ENCODE measurements at places on chromosomes 16 and 17. TPM values are rescaled to one million over a fixed set of nuclear protein-coding genes. Genes with fewer than 3 reads are reported as not detected.

Gene CMTM2
- total RNA-seq = not detected

Gene KRTAP1-5
- 34.8 TPM for total RNA-seq

Gene TVP23A
- not detected for total RNA-seq

DNA sequence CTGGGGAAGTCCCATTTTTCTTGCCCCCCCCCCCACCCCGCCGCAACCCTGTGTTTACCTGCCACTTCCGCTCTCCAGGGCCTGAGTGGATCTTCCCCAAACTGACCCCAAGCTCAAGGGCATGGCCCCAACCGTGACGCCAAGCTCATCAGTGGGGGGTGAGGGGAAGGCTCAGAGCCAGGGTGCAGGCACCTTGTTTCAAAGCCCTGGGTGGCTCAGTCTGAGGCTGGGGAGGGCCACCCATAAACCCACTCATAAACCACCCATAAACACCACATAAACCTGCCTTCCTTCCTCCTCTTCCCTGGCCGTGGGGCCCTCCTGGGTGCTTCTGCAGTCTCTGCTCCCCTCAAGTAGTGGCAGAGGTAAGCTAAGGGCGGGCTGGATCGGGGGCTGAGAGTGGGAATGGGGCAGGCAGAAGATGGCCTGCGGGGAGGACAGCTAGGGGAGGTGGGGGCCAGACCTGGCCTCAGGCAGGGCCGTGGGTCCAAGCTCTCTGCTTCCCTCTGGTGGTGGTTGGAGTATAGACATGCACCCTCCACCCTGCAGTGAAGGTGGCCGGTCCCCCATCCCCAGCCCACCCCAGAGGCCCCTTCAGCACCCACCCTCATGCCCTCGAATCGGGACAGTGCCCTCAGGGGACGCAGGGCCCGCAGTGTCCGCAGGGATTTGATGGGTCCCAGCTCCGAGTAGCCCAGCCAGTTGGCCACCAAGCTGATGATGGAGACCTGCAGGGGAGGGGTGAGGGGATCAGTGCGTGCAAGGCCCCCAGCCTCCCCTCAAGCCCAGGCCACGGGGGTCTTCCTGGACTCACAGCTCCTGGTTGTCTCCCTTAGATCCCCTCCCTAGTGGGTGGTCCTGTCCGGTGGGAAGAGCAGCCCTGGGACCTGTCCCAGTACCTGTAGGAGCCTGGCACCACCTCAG, 14.6 kb upstream of the CD79B start:
- DNase-seq = peak; percentile 13

GRCh38 chr17:16491131-16491702, 776 bp downstream of the LRRC75A start:
- no peak for DNase-seq

DNA sequence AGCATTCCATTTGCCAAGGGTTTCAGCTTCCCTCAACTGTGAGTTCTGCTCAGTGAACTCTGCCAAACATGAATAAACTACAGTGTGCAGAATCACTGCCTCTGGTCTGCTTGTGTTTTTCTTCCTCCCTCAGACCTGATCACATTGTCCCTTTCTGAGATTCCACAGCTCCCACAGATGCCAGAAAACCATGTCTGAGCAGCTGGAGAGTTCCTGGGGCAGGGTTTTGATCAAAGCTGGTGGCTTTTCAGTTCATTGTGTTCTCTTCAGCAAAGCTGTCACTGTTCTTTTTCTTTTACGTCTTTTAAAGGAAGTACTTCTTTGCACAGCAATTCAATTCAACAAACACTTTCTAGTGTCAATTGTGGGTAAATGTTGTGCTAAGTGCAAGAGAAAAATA, 555.8 kb downstream of the RBFOX1 start:
- no peak for DNase-seq

- DNase-seq = peak; percentile 59
These were observed 34.1 kb downstream of the CUEDC1 start for GRCh38 chr17:57920916-57921703.

DNA sequence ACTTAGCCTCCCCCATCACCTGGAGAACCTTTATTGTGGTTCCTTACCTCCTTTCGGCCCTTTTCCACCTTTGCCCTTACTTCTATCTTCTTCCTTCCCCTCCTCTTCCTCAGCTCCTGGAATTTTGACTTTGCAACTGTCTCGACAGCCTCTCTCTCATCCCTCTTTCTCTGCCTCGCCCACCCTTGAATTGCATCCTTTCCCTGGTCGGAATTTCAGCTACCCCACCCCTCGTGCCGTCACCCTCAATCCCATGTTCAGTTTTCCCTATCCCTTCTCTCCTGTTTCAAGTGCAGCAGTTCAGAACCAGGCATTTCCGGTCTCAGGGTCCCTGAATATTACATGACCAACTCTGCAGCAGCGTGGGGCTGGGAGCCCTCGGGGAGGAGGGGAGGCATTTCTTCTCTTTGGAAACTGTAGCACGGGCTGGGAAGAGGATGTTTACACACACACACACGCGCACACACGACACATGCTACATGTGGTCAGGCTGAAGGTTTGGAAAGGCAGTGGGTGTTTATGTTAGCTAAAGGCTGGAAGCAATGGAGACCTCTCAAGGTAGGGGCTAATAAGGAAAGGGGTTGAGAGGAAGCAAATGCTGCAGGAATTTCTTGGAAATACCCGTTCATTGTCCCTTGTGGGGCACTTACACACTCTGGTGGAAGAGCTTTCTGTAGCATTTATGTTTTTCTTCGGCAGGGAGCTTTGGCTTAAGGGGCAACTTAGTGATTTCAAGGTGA, 971 bp downstream of the MINK1 start:
- DNase-seq = peak; percentile 80

- DNase-seq = no peak
These were observed 1.1 kb downstream of the SGF29 start for GRCh38 chr16:28554634-28555423.

DNA sequence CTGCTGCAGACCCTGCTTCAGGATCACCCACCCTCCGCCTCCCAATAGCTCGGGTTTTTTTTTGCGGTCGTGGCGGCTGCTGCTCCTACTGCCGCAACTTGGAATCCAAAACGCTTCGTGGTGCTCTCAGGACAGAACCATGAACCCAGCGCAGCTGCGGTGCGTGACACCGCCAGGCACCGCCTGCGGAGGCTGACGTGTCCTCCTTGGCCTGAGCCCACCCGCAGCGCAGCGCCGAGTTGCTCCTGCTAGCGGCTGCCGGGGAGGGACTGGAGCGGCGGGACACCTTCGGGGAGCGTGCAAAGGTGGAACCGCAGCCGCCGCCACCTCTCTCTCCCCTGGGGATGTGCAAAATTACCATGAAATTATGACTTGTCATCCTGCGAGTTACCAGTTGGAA, 1893.0 kb downstream of the TP53TG3F start:
- DNase-seq = no peak
